A172 (cell line): ENCODE measurements at places on chromosomes 5 and 9. TPM values are rescaled to one million over a fixed set of nuclear protein-coding genes. Genes with fewer than 3 reads are reported as not detected.

The UBE2QL1 gene
- 0.65 and 1.9 TPM in 2 replicates for total RNA-seq

The SGCD gene
- 3.5 and 8.5 TPM in 2 replicates for total RNA-seq

The SV2C gene
- total RNA-seq: not detected in 2 replicates

The CFAP90 gene
- total RNA-seq: not detected in 2 replicates

The NEUROG1 gene
- total RNA-seq: not detected in 2 replicates

The FBXW11 gene
- total RNA-seq: 90.2 and 106 TPM in 2 replicates

The PCDHA11 gene
- 0.10 TPM in 1 of 2 replicates, not detected in the other for total RNA-seq
